CD8-positive, alpha-beta memory T cell (primary cell): ENCODE measurements at places on chromosomes 4 and X. TPM values are rescaled to one million over a fixed set of nuclear protein-coding genes. Genes with fewer than 3 reads are reported as not detected.
A peak's percentile ranks its signal among the peaks of the same experiment; 100 is the strongest.

GRCh38 chrX:55663584-55663983 is 40.4 kb downstream of the FOXR2 start:
- H3K36me3 ChIP-seq = no peaks in the 10 kb centered on the region
- no peak for DNase-seq
- H3K27me3 ChIP-seq = no peaks in the 10 kb centered on the region
- no peak overlapping the region for H3K4me3 ChIP-seq
- H3K27ac ChIP-seq = no peak overlapping the region

DNA sequence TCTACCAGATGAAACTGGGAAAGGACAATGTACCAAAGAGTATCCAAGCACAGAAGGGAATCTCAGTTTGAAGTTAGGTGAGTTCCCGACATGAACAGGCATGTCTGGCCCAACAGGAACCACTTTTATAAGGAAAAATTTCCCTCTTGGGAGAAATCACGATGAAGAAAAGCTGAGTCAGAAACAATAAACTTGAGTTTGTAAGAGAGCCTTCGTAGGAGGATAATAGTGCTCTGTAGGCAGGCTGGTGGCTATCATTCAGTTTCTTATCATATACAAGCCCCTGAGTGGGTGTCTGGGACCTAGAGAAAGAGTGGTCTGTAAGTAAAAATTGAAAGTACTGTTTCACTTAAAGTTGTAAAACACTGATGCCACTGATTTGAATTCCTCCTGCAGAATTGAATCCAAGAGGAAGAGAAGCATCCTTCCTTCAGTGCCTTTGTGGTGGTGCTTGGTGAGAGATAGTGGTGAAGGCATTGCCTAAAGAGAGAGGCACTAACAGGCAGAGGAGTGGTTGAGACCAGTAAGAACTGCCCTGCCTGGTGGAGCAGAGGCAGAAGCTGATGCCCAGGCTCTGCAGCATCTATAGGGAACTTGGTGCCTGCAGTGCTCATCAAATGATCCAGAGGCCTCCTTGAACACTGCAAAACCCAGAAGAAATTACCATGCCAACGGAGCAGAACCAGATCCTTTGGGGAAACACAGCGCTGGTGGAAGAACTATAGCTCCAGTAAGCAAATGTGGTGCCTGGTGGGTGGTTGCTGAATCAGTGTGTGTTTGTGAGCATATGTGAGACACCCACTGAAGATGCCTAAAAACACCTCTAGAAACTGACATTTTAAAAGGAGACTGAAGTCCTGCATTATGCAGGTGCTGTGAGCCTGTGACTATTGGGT is 31.7 kb upstream of the METAP1 start:
- no peaks in the 10 kb centered on the region for H3K27me3 ChIP-seq
- no peak overlapping the region for H3K27ac ChIP-seq
- H3K4me3 ChIP-seq = no peak overlapping the region

DNA sequence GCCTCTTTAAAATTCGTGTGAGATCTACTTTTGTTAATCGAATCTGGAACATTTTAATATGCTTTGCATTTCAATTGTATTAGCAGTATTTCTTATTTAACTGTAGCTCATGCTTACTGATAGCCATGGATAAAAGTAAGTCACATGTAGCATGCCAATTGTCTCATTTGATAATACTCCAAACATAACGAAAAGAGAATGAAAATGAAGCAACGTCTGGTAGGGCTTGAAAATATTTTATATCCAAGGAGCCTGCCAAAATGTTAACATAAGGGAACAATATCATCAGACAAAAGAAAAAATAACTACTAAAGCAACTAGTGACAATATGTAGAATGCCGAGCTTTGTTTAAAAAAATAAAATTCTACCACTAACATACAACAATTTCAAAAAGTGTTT is 94.1 kb upstream of the MID1 start:
- DNase-seq = no peak
- H3K27me3 ChIP-seq = no peaks in the 10 kb centered on the region
- no peaks in the 10 kb centered on the region for H3K36me3 ChIP-seq
- no peak overlapping the region for H3K27ac ChIP-seq
- no peak overlapping the region for H3K4me3 ChIP-seq

- peaks cover 18% of the 10 kb centered on the region for H3K4me1 ChIP-seq
- H3K27me3 ChIP-seq = no peaks in the 10 kb centered on the region
- H3K36me3 ChIP-seq = no peaks in the 10 kb centered on the region
- peak overlapping the region; percentile 67 for H3K27ac ChIP-seq
Observed at GRCh38 chrX:3712051-3712869, 1.2 kb downstream of the PRKX start.

DNA sequence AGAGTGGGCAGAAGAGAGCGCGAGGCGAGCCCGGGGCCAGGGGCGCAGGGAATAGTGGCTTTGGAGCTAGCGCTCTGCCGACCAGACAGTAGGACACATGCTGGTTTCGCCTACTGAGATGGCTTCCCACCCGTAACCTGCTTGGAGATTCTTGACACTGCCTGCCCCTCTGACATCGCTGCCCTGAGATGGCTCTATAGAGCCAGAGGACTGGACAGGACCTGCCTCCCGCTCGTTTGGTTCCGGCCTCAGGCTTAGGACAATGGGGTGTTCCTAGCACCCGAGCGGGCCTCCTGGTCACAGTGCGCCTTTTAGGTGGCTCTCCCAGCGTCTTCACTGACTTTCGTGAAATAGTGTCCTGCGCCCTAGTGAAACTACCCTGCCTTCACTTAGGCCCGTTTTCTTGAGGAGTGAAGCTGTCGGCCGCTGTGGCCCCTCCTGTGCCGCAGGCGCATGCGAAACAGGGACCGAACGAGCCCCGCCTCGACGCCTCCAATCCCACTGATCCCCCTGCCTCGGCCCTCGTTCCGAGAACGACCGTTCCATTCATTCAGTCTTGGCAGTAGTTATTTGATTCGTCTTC is 608 bp downstream of the TAF1 start:
- H3K4me3 ChIP-seq = peak overlapping the region; percentile 93
- peak overlapping the region; percentile 91 for H3K27ac ChIP-seq
- H3K36me3 ChIP-seq = peaks cover 8% of the 10 kb centered on the region
- H3K4me1 ChIP-seq = peaks cover 19% of the 10 kb centered on the region
- peak; percentile 3 for DNase-seq
- H3K27me3 ChIP-seq = no peaks in the 10 kb centered on the region

DNA sequence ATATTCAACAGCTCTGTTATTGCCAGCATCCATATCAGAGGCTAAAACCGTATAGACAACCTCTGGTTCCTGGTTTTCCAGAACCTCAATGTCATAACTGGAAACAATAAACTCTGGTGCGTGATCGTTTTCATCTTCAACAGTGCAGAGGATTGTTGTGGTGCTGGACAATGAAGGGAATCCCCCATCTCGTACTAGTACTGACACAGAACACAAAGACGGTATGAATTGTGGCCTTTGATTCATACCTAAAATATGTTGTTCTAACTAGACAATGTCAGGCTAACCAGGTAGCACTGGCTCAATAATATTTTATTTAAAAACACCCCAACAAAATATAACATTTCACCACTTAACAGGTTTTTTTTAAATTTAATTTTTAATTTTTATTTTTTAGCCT is 186.9 kb downstream of the DCHS2 start:
- DNase-seq = no peak
- H3K27ac ChIP-seq = no peak overlapping the region
- H3K4me3 ChIP-seq = no peak overlapping the region
- H3K36me3 ChIP-seq = no peaks in the 10 kb centered on the region

DNA sequence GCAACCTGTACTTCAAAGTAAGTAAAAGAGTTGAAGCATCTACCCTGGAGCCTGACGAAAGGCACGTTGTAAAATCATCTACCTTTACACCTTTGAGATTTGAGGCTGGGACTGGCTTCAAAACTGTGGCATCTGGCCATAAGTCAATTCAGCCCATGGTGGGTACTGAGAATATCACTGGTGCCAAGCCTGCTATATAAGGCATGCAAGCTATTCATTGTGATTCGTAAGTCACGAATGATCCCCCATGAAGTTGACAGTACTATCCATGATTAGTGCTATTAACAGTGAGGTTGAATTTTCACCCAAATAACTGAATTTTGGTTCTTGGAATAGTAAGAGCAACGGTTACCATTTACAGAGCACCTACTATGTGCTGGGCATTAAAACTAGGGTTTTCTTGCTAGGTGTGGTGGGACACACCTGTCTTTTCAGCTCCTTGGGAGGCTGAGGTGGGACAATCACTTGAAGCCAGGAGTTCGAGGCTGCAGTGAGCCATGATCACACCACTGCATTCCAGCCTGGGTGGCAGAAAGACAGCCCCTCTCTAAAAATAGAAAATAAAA is 39.8 kb downstream of the IRF2 start:
- no peak for DNase-seq
- no peaks in the 10 kb centered on the region for H3K36me3 ChIP-seq
- H3K27me3 ChIP-seq = no peaks in the 10 kb centered on the region
- peaks cover 37% of the 10 kb centered on the region for H3K4me1 ChIP-seq

- no peaks in the 10 kb centered on the region for H3K36me3 ChIP-seq
- peak; percentile 39 for DNase-seq
- peak overlapping the region; percentile 65 for H3K27ac ChIP-seq
- H3K4me3 ChIP-seq = no peak overlapping the region
- H3K4me1 ChIP-seq = peaks cover 6% of the 10 kb centered on the region
Observed at GRCh38 chrX:13647709-13648212, 5.2 kb upstream of the TCEANC start.

DNA sequence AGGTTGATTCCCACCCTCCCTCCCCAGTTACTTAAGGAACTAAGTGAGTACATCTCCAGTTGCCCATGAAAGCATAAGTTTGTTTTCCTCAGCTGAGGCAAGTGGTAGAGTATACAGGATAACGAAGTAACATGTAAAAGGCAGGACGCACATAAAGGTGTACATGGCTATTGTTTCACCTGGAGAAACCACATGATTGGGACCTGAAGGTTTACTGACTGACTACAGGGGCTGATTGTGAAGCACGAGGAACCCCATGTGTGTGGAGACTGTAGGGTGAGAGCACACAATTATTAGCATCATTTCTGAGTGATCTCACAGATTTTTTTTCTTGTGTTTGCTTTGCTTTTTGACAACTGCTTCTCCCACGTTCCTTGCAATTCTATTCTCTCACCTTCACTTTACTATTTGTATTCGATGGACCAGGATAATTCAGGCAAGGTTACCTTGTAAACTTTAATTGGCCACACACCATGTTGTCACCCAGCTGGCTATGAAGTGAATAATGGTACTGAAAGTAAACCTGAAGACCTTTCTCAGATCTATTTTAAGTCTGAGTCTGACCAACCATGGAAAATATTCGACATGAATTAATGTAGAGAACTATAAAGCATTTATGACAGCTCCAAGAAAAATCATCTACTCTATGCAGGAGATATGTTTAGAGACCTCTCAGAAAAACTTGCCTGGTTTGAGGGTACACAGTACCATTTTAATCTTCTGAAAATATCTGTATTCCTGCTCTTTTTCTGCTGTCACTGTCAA is 102.5 kb upstream of the MYOZ2 start:
- no peak for DNase-seq
- no peaks in the 10 kb centered on the region for H3K36me3 ChIP-seq
- H3K27me3 ChIP-seq = peaks cover 7% of the 10 kb centered on the region

The TTC29 gene
- total RNA-seq = not detected

The SPATA4 gene
- total RNA-seq = not detected
